WTC11 (cell line): ENCODE measurements at places on chromosomes 16 and 17.

DNA sequence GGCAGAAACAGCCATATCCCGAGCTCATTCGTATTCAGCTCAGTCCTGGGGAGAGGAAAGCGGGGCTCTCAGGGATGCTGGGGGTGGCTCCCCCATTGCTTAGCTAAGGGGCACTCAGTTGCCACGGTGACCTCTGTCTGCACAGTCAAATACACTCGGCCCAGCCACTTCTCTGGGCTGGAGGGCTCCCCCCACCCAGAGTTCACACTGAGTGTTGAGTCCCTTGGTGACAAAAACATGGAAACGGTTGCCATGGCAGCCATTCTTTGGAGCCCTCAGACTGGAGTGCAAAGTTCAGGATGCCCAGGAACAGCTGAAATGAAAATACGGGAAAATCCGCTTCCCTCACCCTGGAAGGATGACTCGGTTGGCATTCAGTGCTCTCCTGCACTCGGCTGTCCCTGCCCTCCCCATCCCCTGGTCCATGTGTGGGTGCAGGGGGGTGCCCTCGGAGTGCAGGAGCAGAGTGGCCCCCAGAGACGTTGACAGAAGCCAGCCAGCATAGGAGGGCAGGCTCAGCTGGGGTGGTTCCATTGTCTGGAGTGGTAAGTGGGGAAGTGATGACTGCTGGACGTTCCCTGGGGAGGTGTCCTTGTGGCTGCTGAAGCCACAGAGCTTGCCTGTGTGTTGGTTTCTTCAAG, 216.5 kb downstream of the NTN1 start:
- DNase-seq, result no peak
- H3K27me3 ChIP-seq, result peaks cover 17% of the 10 kb centered on the region
- H3K4me1 ChIP-seq, result peaks cover 34% of the 10 kb centered on the region
- H3K27ac ChIP-seq, result no peak overlapping the region
- H3K36me3 ChIP-seq, result no peaks in the 10 kb centered on the region

- peaks cover 7% of the 10 kb centered on the region; the same call in 1 of the 2 replicates for H3K36me3 ChIP-seq
- H3K4me3 ChIP-seq, result no peak overlapping the region
- no peak for DNase-seq
- H3K4me1 ChIP-seq, result peaks cover 51% of the 10 kb centered on the region
- H3K27me3 ChIP-seq, result no peaks in the 10 kb centered on the region
Measured at GRCh38 chr17:57356719-57357391, 100.5 kb downstream of the MSI2 start.

DNA sequence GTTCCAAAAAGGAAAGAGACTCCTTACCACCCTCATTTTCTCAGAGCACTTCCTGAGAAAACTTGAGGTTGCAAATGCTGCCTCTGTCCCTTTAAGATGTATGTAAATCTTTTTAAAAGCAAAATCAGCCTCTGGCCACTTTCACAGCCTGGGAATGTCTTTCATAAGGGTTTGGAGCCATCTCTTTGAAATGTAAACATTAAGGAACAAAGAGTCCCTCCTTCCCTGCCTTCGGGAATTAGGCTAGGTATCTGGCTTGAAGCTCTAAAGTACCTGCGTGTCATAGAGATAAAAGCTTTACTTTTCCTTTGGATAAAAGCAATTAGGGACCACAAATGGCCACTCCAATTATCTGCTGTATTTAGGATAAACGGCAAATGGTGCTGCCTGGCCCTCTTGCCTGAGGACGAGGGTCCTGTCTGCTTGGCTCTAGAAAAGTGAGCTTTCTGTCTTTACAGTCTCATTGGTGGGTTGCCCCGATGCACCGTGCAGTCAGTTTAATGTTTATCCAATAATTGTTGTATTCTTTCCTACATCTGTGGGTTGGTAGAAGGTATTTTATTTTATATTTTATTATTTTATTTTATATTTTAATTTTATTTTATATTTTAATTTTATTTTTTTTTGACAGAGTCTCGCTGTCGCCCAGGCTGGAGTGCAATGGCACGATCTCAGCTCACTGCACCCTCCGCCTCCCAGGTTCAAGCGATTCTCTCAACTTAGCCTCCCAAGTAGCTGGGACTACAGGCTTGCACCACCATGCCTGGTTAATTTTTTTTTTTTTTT, 23.9 kb downstream of the NLRC3 start:
- DNase-seq, result no peak
- H3K4me3 ChIP-seq, result peak overlapping the region; percentile 53

DNA sequence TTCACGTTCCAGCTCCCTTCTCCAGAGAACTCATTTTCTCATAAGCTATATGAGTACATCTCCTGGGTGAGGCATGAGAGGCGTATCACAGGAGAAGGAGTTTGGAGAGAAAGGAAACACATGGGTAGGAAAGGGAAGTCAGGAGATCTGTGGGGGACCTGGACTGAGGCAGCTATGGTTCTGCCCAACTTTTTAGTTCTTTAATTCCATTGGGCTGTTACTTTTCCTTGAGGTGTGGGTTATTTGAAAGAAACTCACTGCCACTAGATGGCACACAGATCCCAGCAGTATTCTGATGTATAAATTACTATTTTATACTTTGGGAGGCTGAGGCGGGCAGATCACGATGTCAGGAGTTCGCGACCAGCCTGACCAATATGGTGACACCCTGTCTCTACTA, 63.6 kb downstream of the NUP93 start:
- H3K27ac ChIP-seq, result no peak overlapping the region
- no peaks in the 10 kb centered on the region for H3K27me3 ChIP-seq
- H3K36me3 ChIP-seq, result peaks cover 5% of the 10 kb centered on the region; the same call in 1 of the 2 replicates
- no peak overlapping the region for H3K4me3 ChIP-seq
- DNase-seq, result no peak
- H3K4me1 ChIP-seq, result peaks cover 21% of the 10 kb centered on the region

- no peaks in the 10 kb centered on the region for H3K36me3 ChIP-seq
- DNase-seq, result no peak
- no peak overlapping the region for H3K4me3 ChIP-seq
- H3K4me1 ChIP-seq, result peaks cover 39% of the 10 kb centered on the region
- H3K27ac ChIP-seq, result peak overlapping the region; percentile 66; the same call in 1 of the 2 replicates
- H3K27me3 ChIP-seq, result no peaks in the 10 kb centered on the region
Measured at GRCh38 chr17:63440127-63440769, 5.9 kb downstream of the CYB561 start.

GRCh38 chr16:84566545-84567257, 51.2 kb downstream of the COTL1 start:
- peaks cover 39% of the 10 kb centered on the region for H3K4me1 ChIP-seq
- 0 out of 2 replicates have a peak overlapping the region, but pooled peaks have one; percentile 18 for H3K4me3 ChIP-seq
- no peaks in the 10 kb centered on the region for H3K27me3 ChIP-seq
- no peak for DNase-seq
- H3K36me3 ChIP-seq, result peaks cover 21% of the 10 kb centered on the region
- H3K27ac ChIP-seq, result peak overlapping the region; percentile 84

DNA sequence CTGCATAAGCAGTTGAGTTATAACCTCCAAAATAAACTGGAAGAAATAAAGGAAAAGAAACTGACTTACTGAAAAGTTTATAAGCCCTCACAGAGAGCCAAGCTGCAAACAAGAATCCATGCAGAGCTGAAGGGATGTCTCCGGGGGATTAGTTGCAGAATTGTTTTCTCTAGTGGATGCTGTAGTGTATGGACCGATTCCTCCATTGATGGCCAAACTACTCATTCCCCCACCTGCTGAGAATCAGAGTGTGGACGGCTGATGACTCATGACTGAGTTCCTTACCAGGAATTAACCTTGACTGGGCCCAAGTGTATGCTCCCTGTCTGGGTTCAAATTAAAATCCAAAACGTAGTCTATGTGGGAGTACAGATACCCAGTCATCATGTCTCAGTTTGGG, 93.9 kb upstream of the CDH8 start:
- no peaks in the 10 kb centered on the region for H3K27me3 ChIP-seq
- H3K4me3 ChIP-seq, result no peak overlapping the region
- no peak for DNase-seq
- H3K4me1 ChIP-seq, result peaks cover 5% of the 10 kb centered on the region
- H3K27ac ChIP-seq, result no peak overlapping the region

DNA sequence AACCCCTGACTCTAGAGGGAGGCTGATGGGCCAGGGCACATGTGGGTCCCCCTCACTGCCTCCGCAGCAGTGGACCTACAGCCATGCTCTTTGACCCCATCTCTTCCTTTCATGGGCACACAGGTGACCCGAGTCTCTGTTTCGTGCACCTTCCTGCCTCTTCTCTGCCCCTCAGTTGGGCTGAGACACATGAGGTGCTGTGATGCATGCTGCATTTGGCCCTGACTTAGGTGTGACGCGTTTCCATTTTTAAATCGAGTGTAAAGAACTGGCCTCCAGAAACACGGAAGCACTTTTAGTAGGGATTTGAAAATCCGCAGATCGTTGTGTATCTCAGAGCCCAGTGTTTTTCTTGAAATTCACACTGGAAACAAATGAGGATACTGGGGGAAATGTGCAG, 24.6 kb downstream of the C16orf90 start:
- peak overlapping the region; percentile 81 for H3K27ac ChIP-seq
- peaks cover 11% of the 10 kb centered on the region; the same call in 1 of the 2 replicates for H3K36me3 ChIP-seq
- H3K4me1 ChIP-seq, result peaks cover 39% of the 10 kb centered on the region
- H3K4me3 ChIP-seq, result no peak overlapping the region

GRCh38 chr17:79607940-79608623, 2.8 kb downstream of the RBFOX3 start:
- peak; percentile 79 for DNase-seq
- peaks cover 12% of the 10 kb centered on the region for H3K4me1 ChIP-seq
- H3K27ac ChIP-seq, result no peak overlapping the region
- H3K27me3 ChIP-seq, result peaks cover 61% of the 10 kb centered on the region

DNA sequence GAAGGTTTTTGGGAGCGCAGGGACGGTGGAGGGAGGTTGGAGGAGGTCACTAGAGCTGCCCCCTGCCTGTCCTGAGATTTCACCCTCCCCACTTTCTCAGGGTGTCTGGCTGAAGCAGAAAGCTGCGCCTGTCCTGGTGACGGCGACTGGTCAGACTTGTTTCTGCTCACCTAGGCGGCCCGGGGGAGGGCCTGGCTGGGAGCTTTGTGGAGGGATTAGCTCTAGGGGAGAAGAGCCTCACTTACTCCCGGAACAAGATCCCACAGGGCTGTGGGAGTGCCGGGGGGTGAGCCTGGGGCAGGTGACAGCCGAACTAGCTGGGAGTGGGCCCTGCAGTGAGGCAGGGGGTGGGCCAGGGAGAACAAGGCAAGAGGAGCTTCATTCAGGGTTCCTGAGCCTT, 11.5 kb downstream of the NHERF1 start:
- peaks cover 52% of the 10 kb centered on the region for H3K4me1 ChIP-seq
- no peaks in the 10 kb centered on the region for H3K36me3 ChIP-seq
- DNase-seq, result peak; percentile 47

GRCh38 chr16:19831678-19832077, 53.0 kb downstream of the GPRC5B start:
- H3K36me3 ChIP-seq, result no peaks in the 10 kb centered on the region; the same call in 1 of the 2 replicates
- H3K27ac ChIP-seq, result no peak overlapping the region
- DNase-seq, result no peak
- H3K4me1 ChIP-seq, result 0 out of 2 replicates have a peak, but pooled peaks cover 4% of the 10 kb centered on the region
- H3K27me3 ChIP-seq, result no peaks in the 10 kb centered on the region

DNA sequence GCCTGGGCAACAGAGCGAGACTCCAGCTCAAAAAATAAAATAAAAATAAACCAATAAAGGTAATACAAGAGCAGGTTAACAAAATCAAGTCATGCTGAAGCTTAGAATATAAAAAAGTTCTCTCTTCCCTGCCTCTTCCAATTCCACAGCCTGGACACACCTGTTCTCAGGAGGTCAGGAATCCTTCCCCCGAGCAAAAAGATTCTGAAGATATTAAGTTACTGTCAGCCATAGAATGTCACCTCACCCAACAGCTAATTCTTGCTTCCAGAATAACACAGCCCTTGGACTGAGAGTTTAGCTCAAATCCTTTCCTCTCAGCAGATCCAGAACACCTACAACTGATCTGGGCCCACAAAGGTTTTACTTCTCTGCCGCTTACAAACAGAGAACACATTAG, 27.1 kb downstream of the SLC39A11 start:
- no peaks in the 10 kb centered on the region for H3K27me3 ChIP-seq
- H3K4me1 ChIP-seq, result 0 out of 2 replicates have a peak, but pooled peaks cover 3% of the 10 kb centered on the region
- H3K4me3 ChIP-seq, result no peak overlapping the region
- DNase-seq, result no peak
- peaks cover 9% of the 10 kb centered on the region; the same call in 1 of the 2 replicates for H3K36me3 ChIP-seq
- no peak overlapping the region for H3K27ac ChIP-seq

GRCh38 chr17:29686993-29687590, 64.4 kb upstream of the CORO6 start:
- H3K27ac ChIP-seq, result no peak overlapping the region
- DNase-seq, result no peak
- no peaks in the 10 kb centered on the region for H3K27me3 ChIP-seq
- H3K36me3 ChIP-seq, result no peaks in the 10 kb centered on the region

DNA sequence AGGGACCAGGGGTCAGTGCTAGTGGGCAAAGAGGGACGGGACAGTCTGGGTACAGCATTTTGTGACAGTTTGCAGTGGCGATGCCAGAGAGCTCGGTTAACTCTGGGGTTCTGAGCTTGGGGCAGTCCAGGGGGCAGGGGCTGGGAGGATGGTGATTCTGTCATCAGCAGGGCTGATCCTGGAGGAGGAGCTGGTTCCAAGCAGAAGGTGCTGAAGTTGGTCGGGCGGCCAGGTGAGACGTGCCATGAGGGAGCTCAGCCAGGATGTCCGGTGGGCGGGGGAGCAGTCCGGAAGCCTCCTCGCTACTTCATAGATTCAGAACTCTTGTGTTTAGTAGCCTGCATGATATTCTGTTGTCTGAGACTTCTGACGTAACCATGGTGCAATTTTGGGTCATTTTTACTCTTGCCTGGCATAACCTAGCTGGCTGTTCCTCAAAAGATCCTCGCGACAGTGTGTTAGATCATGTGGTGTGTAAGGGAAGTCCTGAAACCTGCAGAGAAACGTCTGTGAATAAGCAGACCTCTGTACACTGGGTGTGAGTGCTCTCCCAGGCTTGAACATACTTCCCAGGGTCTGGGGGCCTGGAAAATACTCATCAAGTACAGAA, 122.0 kb downstream of the CLEC16A start:
- no peak for DNase-seq
- H3K4me1 ChIP-seq, result peaks cover 8% of the 10 kb centered on the region
- no peaks in the 10 kb centered on the region for H3K27me3 ChIP-seq
- H3K36me3 ChIP-seq, result no peaks in the 10 kb centered on the region
- no peak overlapping the region for H3K4me3 ChIP-seq

GRCh38 chr16:81408409-81408950, 36.1 kb upstream of the CMIP start:
- no peak overlapping the region for H3K4me3 ChIP-seq
- H3K27ac ChIP-seq, result no peak overlapping the region
- no peaks in the 10 kb centered on the region for H3K36me3 ChIP-seq
- peaks cover 16% of the 10 kb centered on the region for H3K4me1 ChIP-seq
- H3K27me3 ChIP-seq, result peaks cover 6% of the 10 kb centered on the region
